ENCODE measurements at places on chromosomes 2 and 18. TPM values are rescaled to one million over a fixed set of nuclear protein-coding genes. Genes with fewer than 3 reads are reported as not detected.

KRTCAP3 gene
- total RNA-seq: 4.6 TPM

GREB1L gene
- 105 TPM for total RNA-seq

LOXHD1 gene
- 0.23 TPM for total RNA-seq

CELF4 gene
- total RNA-seq: 0.44 TPM

MAP3K20 gene
- 11.8 TPM for total RNA-seq

EGR4 gene
- total RNA-seq: 0.15 TPM

DNA sequence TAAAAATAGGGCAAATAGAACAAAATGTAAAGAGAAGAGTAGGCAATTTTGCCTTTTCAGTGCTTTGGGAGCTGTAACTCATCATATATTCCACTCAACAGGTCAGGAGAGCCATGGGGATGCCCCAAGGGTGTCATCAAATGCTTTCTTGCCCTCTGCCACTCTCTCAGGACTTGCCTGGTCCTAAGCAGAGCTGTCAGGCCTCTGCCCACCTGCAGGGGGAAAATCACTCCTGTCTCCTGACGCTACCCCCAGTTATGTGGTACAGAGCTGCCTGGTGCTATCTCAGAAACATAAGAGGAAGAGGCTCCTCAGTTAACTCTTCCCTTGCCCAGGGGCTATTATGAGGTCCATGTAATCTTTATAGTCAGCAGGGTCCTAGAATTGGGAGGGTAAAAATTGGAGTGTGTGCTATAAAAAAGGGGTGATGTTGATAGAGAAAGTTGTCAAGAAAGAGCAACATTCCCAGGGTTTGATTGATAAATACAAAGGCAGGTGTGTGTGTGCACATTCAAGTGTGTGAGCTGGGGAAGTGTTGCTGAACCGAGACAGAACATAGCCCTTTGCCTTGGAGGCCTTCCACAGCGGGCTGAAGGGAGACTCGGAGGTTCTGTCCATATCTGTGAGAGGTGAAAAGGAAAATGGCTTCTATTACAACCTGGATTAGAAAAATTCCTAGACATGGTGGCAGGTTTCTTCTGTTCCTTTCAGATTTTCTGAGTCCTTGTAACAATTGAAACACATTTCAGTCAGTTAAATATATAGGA, 25.4 kb downstream of the PTPRM start:
- no peaks in the 10 kb centered on the region for H3K36me3 ChIP-seq
- no peak overlapping the region for H3K4me3 ChIP-seq
- no peaks in the 10 kb centered on the region for H3K27me3 ChIP-seq

- H3K36me3 ChIP-seq: no peaks in the 10 kb centered on the region
- peaks cover 2% of the 10 kb centered on the region for H3K27me3 ChIP-seq
- peaks cover 15% of the 10 kb centered on the region for H3K4me1 ChIP-seq
- no peak overlapping the region for H3K4me3 ChIP-seq
These were observed 356.1 kb upstream of the ZC3H15 start for GRCh38 chr2:186129767-186130581.

DNA sequence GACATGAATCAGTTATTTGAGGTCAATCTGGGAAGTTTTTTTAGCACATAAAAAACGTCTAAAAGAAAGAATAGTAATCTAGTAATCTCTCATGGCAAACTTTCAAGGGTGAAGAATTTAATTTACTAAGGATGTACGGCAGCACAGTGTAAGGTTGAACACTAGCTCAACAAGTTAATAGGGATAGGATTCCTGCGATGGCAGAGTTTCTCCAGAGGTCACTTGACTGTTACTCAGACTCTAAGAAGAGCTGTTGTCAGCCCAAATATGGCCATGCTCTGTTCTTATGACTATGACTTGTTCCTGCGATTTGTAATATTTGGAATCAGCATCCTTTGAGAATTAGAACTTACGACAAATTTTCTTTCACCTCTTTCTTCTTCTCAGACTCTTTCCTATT, 553.3 kb upstream of the TNP1 start:
- peaks cover 1% of the 10 kb centered on the region for H3K27me3 ChIP-seq
- no peak overlapping the region for H3K4me3 ChIP-seq
- no peak for DNase-seq
- peaks cover 17% of the 10 kb centered on the region for H3K4me1 ChIP-seq

DNA sequence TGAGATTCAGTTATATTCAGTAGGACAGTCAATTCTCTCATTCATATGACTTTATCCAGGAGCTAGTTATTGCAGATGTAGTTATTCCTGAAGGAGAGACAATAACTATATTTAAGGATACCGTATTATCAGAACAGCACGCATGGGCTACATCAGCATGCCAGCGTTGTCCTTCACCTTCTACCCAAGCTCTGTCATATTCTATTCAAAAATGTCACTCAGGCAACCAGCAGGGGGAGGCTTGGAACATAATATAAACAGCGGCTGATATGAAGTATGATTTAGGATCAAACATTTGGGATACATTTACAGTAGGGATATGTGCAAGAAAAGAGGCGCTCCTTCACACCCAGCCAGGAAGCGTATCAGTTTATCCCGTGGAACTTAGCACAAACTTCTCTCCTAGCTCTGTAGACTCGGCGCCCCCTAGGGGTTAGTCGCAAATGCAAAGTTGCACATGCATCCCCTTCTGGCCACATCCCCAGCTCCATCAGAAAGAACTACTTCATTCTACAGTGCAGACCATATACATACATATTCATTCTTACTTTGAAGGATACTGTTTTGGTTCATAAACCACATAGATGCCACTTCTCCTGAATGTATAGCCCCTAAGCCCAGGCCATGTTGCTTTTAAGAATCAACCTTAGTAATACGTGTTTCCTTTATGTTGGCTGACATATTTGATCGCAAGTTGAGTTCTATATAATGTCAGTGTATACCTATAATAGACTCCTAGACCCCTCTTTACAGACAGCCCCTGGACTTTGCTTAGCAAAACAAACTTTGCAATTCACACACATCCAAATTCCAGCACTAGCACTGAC, 759.4 kb downstream of the ADCYAP1 start:
- H3K4me1 ChIP-seq: no peaks in the 10 kb centered on the region
- H3K4me3 ChIP-seq: no peak overlapping the region
- H3K27ac ChIP-seq: no peak overlapping the region
- H3K27me3 ChIP-seq: no peaks in the 10 kb centered on the region

- peaks cover 6% of the 10 kb centered on the region for H3K4me1 ChIP-seq
- DNase-seq: no peak
- H3K27ac ChIP-seq: peak overlapping the region; percentile 17
- no peak overlapping the region for H3K4me3 ChIP-seq
- no peaks in the 10 kb centered on the region for H3K27me3 ChIP-seq
- H3K36me3 ChIP-seq: peaks cover 12% of the 10 kb centered on the region
These were observed 728.6 kb upstream of the CDH2 start for GRCh38 chr18:28905509-28905908.

DNA sequence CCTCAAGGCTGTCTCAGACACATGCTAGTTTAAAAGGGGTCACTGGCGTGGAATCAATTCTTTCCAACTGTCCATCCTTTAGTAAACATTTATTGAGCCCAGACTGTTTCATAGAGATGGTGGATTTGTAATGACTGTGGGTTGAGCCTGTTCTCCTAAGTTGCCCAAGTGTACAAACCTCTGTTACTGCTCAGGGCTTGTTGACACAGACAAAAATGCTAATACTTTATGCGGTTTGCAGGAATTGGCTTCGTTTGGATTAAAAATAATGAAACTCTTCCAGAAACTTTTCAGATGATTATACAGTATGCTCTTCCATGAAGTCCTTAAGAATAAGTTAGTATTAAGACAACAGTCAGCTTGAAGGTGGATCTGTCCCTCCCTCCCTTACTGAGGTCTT, 83.6 kb upstream of the MGAT5 start:
- no peaks in the 10 kb centered on the region for H3K36me3 ChIP-seq
- H3K27me3 ChIP-seq: no peaks in the 10 kb centered on the region
- no peak overlapping the region for H3K4me3 ChIP-seq
- no peak overlapping the region for H3K27ac ChIP-seq
- H3K4me1 ChIP-seq: peaks cover 21% of the 10 kb centered on the region

GRCh38 chr2:127423880-127424279, 5.7 kb downstream of the PROC start:
- H3K27ac ChIP-seq: peak overlapping the region; percentile 0
- DNase-seq: no peak
- peak overlapping the region; percentile 37 for H3K4me3 ChIP-seq

GRCh38 chr2:62071126-62071598, 124.8 kb upstream of the B3GNT2 start:
- H3K36me3 ChIP-seq: peaks cover 7% of the 10 kb centered on the region
- no peaks in the 10 kb centered on the region for H3K27me3 ChIP-seq
- H3K27ac ChIP-seq: no peak overlapping the region
- H3K4me1 ChIP-seq: peaks cover 6% of the 10 kb centered on the region
- no peak for DNase-seq
- no peak overlapping the region for H3K4me3 ChIP-seq

DNA sequence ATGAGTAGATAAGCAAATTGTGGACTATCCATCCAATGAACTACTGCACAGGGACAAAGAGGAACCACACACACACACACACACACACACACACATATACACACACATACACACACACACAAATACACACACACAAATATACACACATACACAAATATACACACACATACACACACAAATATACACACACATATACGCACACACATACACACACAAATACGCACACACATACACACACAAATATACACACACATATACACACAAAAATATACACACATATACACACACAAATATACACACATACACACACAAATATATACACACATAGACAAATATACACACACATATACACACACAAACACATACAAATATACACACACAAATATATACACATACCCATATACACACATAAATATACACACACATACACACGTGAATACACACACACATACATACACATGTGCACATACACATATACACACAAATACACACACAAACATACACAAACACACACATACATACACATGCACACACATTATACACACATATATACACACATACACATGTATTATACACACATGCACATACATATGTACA, 19.8 kb upstream of the EFHD1 start:
- no peak overlapping the region for H3K27ac ChIP-seq
- H3K36me3 ChIP-seq: no peaks in the 10 kb centered on the region
- H3K27me3 ChIP-seq: no peaks in the 10 kb centered on the region

DNA sequence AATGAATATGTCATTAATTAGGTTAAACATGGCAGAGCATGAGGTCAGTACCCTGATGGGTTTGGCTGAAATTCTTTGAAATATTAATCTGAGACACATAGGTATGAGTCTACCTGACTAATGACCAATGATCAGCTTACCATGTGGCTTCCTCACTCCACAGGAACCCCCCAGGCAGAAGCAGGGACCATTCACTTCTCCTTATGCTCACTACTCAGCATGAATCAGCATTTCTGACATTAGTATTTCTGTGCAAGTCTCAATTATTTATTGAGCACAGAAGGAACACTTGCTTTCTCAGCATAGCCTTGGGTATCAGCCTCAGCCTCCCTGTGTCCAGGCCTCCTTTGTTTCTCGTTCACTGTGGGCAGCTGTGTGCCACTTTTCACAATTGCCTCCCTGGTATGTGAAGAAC, 9.3 kb upstream of the KCNE4 start:
- H3K36me3 ChIP-seq: no peaks in the 10 kb centered on the region
- H3K27me3 ChIP-seq: peaks cover 2% of the 10 kb centered on the region
- no peak overlapping the region for H3K4me3 ChIP-seq

DNA sequence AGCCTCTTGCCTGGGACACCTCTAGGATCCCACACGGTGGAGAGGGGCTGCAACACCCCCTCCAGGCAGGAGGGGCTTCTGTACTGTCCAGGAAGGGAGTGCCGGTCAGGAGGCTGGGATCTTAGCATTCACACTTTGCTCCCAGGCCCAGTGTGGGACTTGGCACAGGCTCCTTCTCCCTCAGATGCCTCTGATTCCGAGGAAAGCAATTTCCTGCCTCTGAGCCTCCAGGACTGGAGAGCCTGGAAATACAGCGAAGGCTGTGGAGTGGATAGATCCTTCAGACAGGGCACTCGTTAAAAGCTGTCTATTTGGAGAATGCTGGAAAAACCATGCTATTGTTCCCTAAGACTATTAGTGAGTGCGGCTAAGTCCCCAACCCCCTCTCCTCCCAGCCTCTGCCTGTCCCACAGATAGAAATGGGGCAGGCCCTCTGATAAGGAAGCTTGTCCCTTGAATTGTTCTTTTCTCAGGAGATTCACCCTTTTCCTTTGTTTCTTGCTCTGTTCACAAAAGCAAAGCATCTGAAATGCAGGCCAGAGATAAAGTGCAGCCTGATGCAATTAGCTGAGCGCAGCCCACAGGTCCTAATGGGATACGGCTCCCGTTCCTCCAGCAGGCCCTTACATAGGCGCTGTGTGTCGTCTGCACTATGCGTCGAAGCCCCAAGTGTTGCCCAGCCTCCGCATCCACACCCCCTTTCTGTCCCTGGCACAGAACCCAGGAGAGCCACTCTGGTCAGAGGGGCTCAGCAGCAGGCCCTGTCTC, 252.2 kb downstream of the KLHL29 start:
- peak; percentile 23 for DNase-seq
- H3K27me3 ChIP-seq: peaks cover 12% of the 10 kb centered on the region
- H3K4me1 ChIP-seq: peaks cover 16% of the 10 kb centered on the region
- H3K27ac ChIP-seq: peak overlapping the region; percentile 78
- no peak overlapping the region for H3K4me3 ChIP-seq

DNA sequence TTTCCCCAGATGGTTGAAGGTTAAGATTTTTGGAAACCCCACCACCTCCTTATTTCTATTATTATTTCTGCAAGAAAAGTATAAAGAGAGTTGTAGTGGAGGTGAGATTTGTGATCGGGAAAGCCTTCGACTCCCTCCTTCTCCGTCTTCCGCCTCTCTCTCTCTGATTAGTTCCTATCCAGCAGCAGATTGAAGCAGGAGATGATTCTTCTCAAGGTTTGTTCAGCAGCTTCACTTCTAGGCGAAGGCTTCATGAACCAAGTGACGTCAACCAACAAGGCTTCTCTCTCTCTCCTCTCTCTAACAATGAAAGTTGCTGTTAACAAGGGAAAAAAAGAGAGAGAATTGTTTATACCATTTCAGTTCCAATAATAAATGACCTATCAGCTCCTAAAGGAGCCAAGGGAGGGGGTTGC, at the start of gene BAZ2B:
TSS of gene BAZ2B (minus strand) at position 263 of the 416 bp plus-strand sequence. CDS start 137,829 bp downstream, outside the sequence.
- peaks cover 9% of the 10 kb centered on the region for H3K36me3 ChIP-seq
- H3K27me3 ChIP-seq: peaks cover 15% of the 10 kb centered on the region
- H3K4me3 ChIP-seq: peak within 1 kb of the TSS; percentile 100
- peaks cover 27% of the 10 kb centered on the region for H3K4me1 ChIP-seq
- H3K27ac ChIP-seq: peak within 1 kb of the TSS; percentile 100

GRCh38 chr18:77178559-77178958, 46.0 kb upstream of the MBP start:
- H3K27ac ChIP-seq: no peak overlapping the region
- no peaks in the 10 kb centered on the region for H3K36me3 ChIP-seq
- H3K27me3 ChIP-seq: peaks cover 1% of the 10 kb centered on the region
- no peak for DNase-seq
- no peaks in the 10 kb centered on the region for H3K4me1 ChIP-seq

DNA sequence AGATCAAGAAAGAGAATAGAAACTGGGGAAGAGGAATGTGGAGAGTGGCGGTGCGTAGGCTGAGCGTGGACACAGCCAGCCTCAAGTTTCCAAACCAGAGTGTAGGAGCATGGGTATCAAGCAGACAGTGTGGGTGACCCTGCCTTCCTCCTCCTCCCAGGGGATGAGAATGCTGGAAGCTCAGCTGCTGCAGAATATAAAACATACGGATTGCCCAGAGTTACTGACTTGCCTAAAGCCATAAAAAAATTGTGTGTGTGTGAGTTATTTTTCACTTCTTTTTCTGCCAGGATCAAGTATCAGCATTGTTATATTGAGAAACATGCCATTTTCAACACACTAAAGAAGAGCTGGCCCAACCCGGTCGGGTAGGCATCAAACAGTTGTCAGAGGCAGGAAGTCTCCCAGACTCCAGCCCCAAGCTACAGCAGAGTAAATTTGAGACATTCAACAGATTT, 333.3 kb upstream of the ACVR2A start:
- peaks cover 3% of the 10 kb centered on the region for H3K27me3 ChIP-seq
- H3K27ac ChIP-seq: no peak overlapping the region
- DNase-seq: no peak
- no peak overlapping the region for H3K4me3 ChIP-seq
- no peaks in the 10 kb centered on the region for H3K36me3 ChIP-seq

Measured in endothelial cell (in vitro differentiated cells).